Activated T-helper 9 cell treated with anti-CD3 and anti-CD28 coated beads, Interleukin-2, amount 50 U/mL, for 16 hours (primary cell): ENCODE measurements at places on chromosomes 3 and 15.

DNA sequence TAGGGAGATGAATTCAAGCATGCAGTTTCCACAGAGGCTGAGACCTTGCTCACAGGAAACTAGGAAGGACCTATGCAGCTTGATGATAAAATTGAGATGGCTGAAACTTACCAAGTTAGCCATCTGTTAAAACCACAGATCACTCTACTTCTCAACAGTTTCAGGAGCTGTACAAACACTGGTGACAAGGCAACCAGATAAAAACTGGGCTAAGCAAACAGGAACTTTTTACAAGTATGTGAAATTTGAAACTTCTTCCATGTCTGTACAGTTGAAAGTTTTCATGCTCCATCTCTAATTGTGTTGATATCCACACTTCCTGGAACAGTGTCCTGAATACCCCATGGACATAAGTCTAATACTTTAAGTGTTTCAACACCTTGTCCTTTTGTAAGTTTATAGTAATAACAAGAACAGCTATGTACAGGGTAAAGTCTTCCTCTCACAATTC, 78.2 kb downstream of the FAIM start:
- DNase-seq: no peak

DNA sequence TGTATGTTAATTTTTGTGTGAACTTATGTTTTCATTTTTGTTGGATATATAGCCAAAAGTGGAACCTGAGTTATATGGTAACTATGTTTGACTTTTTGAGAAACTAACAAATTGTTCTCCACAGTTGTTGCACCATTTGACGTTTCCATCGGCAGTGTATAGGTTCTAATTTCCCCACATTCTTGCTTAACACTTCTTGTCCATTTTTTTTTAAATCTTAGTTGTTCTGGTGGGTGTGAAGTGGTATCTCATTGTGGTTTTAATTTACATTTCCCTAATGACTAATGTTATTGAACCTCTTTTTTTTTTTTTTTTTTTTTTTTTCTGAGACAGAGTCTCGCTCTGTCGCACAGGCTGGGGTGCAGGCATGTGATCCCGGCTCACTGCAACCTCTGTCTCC, 8.0 kb downstream of the NISCH start:
- DNase-seq: no peak

- DNase-seq: no peak
Measured at GRCh38 chr15:76663529-76663928, 241.6 kb downstream of the SCAPER start.

DNA sequence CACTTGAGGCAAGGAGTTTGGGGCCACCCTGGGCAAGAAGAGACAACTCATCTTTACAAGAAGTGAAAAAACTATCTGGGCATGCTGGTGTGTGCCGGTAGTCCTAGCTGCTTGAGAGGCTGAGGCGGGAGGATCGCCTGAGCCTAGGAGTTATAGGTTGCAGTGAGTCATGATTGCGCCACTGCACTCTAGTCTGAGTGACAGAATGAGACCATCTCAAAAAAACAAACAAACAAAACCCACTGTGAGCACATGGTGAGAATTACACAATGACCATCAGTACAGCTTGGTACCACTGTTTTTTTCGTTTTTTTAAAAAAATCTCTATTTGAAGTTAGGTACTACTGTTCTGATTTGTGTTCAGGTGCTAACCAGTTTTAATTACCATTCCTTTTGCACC, 13.6 kb downstream of the VPS39 start:
- DNase-seq: no peak

DNA sequence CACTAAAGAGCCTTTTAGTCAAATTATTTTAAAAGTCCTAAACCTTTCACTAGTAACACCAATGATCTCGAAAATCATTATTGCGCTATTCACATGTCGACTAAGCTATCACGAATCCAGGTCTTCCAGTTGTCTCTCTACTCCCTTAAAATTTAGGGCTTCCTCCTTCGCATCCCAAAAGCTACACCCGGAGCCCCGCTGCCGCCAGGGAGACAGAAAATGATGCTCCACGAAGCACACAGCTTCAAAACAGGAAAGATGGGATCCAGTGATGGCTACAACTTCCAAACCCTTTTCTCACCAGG, 253 bp downstream of the IFT80 start:
- DNase-seq: no peak

DNA sequence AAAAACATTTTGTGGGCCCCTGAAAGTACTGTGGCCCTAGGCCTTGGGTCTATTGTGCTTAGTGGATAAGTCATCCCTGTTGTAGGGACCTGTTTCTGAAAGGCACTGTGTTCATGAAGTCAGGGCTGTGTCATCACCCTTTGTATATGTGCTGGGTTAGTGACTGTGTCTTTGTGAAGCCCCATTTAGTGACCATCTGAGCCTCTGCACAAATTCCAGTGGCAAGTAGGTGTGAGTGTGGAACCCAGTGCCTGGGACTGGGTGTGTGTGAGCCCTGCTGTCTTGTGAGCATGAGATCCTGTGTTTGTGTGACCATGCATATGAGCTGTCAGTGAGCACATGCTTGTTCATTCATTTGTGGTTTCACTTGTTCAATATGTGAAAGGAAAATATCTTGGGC, 1.2 kb upstream of the HYAL1 start:
- no peak for DNase-seq
